ENCODE measurements at places on chromosomes 2 and 18. TPM values are rescaled to one million over a fixed set of nuclear protein-coding genes. Genes with fewer than 3 reads are reported as not detected.

GRCh38 chr2:69465513-69466456 is 28.6 kb upstream of the NFU1 start:
- DNase-seq, result no peak

DNA sequence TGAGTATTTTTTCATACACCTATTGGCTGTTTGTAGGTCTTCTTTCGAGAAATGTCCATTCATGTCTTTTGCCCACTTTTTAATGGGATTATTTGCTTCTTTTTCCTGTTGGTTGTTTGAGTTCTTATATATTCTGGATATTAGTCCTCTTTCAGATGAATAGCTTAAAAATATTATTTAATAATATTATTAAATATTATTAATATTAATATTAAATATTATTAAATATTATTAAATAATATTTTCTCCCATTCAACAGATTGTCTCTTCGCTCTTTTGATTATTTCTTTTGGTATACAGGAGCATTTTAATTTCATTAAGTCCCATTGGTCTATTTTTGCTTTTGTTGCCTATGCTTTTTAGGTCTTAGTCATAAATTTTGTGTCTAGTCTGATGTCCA is 361.9 kb downstream of the TSN start:
- no peak for DNase-seq

DNA sequence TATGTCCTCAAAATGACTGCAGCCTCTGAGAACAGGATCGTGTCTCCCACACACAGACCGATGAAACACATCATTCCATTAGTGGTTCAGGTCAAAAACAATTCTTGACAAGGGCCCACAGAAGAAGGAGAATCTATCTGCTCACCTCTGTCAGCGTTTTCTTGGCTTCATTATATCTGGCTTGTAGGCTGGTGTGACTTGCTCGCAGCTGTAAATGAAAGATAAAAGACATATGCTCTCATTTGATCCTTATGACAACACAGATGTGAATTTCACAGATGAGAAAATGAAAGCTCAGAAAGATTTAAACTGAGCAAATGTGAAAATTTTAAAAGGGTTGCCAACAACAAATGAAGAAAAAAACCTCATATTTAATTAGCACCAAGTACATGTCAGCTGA is 61.6 kb downstream of the CCDC93 start:
- DNase-seq, result no peak

EPB41L3 gene
- total RNA-seq, result 0.88 TPM

DNA sequence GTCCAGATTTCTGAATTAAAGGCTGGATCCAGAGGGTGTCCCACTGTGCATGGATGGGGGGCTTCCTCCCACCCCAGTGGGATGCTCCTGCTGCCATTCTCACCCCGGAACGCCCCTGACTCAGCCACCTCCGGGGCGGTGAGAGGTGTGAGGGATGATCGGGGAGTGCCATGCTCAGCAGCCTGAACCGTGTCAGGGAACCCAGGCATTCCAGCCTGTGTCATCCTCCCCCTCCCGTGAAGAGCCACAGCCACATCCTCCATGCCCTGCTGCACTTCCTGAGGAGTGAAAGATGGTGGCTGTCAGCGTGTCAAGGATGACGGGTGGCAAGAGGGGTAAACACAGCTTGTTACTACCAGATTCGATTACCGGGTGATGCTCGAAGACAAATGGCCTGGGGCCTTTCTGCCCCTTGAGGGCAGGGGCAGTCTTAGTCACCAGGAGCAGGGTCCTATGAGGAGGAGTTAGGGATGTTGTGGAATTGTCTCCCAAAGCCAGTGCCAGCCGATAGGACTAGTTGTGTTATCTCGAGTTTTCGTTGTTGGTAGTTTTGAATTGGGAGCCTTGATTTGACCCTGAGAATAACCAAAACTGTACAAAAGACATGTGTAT is 80.8 kb downstream of the TCF7L1 start:
- DNase-seq, result no peak

GRCh38 chr18:79935098-79935480 is 16.4 kb downstream of the SLC66A2 start:
- no peak for DNase-seq

- DNase-seq, result no peak
These were observed 29.0 kb downstream of the PSME4 start for GRCh38 chr2:53941749-53942148.

GRCh38 chr18:42929857-42930256 is 185.6 kb downstream of the RIT2 start:
- DNase-seq, result no peak

SIX3 gene
- total RNA-seq, result not detected

UGT1A10 gene
- total RNA-seq, result not detected

DNA sequence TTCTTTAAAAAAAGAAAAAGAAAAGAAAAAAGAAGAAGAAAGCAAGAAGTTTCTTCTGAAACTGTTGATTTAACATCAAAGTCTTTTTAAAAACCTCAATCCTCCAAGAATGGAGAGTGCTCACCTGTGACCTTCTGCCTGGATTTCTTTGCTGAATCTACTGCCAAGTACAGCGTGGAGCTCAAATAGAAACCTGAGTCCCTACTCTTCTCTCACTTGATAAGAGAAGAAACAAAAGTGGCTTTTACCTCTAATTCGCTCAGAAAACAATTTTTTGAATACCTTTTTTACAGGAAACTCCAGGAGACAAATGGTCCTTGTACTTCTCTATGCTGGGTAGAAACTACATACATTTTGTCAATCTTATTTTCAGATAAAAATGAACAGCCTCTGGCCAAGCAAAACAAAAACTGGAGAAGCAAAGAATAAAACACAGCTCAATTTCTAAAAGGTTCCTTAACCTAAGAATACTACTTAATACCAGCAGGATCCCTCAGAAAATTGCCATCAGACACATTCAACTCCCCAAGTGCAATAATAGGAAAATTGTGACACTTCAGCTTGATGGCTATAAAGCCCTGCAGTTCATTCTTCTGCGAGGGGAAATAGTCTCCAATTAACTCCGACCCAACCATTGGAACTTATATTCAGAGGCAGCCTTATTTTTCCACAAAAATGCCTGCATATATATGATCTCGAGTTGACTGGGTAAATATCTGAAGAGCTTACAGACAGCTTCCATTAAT is 85.8 kb downstream of the GRB14 start:
- no peak for DNase-seq

DNA sequence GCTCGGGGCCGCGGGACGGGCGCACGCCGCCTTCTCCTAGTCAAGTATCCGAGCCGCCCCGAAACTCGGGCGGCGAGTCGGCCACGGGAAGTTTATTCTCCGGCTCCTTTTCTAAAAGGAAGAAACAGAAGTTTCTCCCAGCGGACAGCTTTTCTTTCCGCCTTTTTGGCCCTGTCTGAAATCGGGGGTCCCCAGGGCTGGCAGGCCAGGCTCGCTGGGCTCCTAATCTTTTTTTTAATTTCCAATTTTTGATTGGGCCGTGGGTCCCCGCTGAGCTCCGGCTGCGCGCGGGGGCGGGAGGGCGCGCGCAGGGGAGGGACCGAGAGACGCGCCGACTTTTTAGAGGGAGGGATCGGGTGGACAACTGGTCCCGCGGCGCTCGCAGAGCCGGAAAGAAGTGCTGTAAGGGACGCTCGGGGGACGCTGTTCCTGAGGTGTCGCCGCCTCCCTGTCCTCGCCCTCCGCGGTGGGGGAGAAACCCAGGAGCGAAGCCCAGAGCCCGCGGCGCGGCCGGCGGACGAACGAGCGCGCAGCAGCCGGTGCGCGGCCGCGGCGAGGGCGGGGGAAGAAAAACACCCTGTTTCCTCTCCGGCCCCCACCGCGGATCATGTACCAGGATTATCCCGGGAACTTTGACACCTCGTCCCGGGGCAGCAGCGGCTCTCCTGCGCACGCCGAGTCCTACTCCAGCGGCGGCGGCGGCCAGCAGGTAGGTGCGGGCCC is 617 bp downstream of the FOSL2 start:
- DNase-seq, result peak; percentile 68

DNA sequence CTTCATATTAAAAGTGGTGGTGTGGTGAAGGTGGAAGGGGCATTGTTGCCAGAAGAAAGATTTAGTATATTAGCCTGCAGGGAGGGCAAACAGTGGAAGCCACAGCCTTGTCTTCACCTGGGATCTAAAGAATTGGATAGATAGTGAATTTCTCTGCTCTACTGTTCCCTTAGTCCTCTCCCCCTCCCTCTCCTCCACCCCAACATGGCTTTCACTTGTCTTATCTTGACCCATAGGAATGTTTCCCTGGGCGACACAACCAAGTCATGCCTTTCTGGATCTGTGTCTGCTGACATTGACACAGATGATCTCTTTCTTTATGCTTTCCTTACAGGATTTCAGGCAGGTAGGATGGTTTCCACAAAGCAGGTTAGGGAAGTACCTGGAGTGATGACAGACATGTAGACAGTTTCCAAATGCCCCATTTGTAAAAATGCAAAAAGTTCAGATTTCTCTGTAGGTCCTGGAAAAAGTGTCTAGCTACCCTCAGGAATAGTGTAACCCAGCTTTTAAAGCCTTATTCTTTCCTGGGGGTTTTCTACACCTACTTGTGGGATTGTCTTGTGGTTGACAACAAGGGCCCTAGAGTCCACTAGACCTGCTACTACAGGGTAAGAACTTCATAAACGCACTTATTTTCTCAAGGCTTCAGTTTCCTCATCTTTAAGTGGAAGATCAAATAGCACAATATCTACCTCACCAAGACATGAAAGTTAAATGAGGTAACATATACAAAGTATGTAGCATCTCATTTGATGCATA is 184.2 kb upstream of the SP5 start:
- no peak for DNase-seq

DNA sequence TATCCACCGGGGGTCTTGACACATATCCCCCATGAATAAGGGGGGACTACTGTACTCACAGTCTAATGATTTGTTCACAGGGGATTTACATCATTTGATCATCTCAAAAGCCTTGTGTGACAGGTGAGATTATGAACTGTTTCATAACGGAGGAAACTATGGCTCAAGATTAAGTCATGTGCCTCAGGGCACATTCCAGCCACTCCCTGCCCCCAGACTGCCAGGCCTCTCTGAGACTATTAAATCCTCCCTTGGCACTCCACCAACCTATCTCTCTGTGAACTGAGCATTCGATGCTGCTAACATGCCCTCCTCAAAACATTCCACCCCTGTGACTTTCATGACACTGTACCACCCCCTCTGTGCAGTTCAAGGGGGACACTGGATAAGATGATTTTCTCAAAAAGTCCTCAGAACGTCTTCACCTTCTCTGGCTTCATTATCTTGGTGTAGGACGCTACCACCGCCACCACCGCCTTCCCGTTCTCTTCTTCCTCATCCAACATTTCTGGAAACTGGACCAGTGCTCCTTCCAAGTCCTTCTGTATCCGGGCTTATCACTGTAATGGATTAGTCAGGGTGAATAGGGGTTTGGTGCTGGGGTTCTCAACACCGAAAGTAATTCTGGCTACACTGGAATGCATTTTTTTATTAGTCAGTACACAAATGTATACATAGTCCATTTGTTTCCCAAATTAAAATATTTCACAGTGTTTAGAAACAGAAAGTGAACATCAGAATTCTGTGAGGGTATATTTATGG is 169.6 kb downstream of the KCNS3 start:
- no peak for DNase-seq

DNA sequence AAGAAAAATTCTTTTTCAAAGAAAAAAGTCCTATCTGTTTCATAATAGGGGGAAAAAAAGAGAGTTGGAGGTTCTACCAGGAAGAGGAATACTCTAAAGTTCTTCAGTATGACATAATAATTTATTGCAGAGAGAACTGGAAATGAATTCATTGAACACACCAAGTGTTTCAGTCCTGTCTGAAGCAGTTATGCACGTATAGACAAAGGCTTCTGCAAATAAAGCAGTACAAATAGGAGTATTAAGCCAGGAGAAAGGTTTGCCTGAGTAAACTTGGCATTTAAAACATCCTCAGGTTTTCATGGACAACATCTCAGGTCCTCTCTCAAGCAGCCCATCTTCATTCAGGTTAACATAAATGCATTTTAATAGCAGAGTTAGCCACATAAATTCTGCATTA is 141.6 kb downstream of the CCDC148 start:
- DNase-seq, result no peak

DNA sequence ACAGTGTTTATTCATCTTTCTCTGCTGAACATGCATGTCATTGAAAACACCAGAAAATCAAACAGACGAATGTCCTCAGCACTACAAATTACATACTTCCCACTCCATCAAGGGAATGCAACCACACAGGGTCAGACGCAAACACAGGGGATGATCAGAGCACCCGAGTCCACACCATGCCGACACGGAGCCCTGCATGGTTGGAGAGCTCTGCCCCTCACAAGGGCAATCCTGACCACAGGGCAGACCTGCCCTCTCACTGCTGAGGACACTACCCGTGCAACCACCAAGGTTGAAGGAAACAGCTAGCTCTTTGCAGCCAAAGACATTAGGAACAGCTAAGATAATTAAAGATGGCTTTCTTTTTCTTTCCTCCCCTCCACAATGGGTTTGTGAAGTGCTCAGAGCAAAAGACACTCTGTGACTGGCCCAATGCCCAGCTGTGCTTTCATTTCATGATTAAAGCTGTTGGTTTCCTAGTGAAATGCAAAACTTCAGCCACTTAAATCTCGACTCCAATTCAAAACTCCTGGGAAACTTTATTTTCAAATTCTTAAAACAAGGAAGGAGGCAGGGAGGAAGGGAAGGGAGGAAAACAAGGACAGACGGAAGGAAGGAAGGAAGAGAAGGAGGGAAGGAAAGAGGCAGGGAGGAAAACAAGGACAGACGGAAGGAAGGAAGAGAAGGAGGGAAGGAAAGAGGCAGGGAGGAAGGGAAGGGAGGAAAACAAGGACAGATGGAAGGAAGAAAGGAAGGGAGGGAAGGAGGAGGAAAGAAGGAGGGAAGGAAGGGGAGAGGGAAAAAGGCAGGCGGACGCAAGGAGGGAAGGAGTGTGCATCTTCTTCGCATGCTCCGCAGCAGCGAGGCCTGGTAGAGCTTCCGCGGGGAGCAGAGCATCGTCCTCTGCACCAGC is 65.8 kb downstream of the NDUFA10 start:
- DNase-seq, result no peak
